ENCODE measurements at places on chromosomes 3 and 15.

DNA sequence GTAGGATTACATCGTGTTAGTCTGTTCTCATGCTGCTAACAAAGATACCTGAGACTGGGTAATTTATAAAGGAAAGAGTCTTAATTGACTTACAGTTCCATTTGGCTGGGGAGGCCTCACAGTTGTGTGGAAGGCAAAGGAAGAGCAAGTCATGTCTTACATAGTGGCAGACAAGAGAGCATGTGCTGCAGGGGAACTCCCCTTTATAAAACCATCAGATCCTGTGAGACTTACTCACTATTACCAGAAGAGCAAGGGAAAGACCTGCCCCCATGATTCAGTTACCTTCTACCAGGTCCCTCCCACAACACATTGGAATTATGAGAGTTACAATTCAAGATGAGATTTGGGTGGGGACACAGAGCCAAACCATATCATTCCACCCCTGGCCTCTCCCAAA, 3.4 kb downstream of the SLC25A26 start:
- DNase-seq, result no peak

- no peak for DNase-seq
These were observed 127.9 kb upstream of the STT3B start for GRCh38 chr3:31404871-31405270.

GRCh38 chr3:190926619-190927018, 64.1 kb upstream of the GMNC start:
- no peak for DNase-seq

- DNase-seq, result no peak
These were observed 555.8 kb downstream of the ZNF385D start for GRCh38 chr3:21195203-21195602.

- peak; percentile 21 for DNase-seq
These were observed 2.1 kb upstream of the RYK start for GRCh38 chr3:134252766-134253165.

- peak; percentile 36 for DNase-seq
These were observed 4.6 kb downstream of the EFCC1 start for GRCh38 chr3:129005526-129006303.

DNA sequence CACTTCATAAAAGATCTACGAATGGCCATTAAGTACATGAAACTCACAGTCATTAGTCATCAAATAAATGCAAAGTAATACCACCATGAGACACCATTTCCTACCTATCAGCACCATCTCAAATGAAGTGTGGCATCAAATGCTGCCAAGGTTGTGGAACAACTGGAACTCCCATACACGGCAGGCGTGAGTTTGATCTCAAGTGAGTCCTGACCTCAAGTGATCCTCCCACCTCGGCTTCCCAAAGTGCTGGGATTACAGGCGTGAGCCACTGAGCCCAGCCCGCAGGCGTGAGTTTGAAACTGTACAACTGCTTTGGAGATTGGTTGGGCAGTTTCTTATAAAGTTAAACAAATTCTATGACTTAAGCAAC, 28.8 kb upstream of the HDAC11 start:
- DNase-seq, result no peak

DNA sequence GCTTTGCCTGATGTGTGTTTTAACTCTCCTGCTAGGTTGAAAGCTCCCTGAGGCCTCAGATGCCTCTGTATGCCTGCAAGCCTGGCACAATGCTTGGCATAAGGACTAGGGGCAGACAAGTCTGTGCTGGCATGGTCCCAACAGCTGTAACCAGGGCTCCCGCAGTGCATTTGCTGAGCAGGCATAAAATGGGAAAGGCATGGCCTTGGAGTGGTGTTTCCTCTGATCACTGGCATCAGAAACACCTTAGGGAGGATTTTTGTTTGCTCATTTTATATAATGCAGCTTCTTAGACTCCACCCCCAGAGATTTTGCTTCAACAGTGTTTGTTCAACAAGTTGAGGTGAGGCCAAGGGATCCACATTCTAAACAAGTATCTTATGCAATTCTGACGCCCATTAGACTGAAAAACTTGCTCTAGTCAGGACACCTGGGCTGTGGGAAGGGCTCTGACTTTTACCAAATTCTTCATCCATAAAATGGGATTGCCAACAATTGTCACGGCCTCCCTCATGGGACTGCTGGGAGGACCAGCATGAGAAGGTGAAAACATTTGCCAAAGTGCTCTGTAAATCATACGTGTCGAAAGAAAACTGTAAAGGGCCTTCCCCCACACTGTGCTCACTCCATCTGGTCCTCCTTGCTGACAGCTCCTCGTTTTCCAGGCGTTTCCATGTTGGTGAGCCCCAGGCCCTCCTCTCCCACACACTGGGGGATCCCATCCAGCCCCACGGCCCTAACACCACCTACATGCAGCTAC, 43.1 kb downstream of the STARD5 start:
- DNase-seq, result no peak

DNA sequence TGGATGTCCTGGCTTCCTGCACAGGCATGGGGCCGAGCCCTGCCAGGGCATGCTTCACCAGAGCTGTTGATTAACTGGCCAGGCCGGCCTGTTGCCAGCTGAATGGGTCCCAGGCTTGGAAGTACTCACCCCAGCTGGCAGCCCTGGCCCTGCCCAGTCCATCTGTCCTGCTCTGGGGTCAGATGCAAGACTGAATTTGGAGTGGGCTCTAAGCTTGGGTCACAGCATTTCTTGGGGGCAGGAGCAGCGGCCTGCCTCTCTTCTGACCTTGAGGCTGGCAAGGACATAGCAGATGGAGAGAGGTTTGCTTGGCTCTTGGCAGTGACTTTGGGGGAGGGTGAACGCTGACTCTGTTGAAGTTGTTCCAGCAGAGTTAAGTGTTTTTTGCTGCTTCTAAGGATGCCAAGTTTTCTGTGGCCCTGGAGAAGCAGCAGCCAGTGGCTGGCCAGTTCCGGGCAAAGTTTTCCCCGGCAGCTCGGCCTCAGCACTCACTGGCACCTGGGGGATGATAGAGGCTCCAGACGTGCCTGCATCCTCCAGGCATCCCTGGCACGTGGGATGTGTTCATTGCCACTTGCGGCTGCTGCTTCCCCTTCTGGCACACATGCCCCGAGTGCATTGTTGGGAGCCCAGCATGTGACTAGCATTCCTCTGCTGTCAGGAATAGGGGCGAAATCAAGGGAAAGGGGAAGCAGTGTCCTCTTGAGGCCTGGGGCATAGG, 22.9 kb downstream of the PDIA5 start:
- DNase-seq, result no peak

DNA sequence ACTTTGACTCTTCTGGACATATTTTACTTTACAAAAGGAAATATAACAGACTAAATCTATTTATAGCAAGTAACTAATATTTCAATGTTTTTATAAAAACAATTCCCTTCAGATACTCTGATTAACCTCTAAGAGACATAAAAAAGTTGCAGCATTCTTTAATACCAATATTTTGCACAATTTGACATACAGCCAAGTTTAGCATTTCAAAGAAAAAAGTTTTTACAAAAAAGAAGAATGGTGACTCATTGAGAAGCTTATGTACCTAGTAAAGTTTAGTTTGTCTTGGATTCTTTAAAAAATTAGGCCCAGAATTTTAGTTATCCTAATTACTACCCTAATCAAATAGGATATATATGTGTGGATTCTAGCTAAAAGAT, 17.6 kb downstream of the DAZL start:
- no peak for DNase-seq

DNA sequence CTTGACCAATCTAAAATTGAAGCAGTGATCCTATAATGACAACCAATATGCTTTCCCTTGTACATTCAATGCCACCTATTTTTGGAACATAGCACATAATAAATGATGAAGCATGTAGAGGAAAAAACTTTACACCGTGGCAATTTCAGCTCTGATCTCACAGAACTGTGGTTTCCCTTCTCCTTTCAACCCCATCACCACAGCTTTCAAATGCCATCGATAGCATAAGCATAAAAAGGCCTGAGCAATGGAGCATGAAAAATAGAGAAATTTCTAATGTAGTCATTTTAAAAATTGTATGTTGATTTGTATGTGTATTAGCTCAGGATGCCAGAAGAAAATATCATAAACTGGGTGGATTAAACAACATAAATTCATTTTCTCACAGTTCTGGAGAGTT, 406.0 kb upstream of the TMCO5A start:
- no peak for DNase-seq

DNA sequence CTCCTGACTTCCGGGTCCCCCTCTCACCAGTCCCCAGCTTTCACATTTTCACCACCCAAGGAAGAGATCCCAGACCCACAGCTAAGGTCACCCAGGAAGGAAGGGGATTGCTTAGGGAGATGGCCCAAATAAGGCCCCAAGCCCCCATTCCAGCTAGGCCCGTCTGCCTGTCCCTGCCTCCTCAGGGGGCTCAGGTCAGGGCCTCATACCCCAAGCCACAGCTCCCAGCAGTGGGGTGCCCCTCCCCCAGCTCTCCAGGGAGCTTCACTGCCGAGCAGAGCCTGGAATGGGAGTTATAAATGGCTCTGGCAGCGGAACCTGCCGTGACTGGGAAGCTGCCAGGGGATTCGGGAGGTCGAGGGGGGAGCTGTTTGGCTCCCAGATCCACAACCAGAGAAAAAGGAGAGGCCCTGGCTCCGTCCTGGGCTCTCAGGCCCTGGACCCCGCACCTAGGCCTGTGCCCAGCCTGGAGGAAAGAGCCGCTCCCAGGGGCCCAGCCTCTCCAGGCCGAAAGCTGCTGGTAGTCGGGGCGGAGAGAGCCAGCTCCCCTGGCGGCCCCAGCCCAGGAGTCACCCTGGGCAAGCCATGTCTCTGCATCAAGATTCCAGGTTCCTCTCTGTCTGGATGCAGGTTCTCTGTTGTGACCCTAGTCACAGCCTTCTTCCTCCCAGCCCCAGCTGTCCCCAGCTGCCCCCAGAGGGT, 550 bp downstream of the CCDC9B start:
- DNase-seq, result no peak

DNA sequence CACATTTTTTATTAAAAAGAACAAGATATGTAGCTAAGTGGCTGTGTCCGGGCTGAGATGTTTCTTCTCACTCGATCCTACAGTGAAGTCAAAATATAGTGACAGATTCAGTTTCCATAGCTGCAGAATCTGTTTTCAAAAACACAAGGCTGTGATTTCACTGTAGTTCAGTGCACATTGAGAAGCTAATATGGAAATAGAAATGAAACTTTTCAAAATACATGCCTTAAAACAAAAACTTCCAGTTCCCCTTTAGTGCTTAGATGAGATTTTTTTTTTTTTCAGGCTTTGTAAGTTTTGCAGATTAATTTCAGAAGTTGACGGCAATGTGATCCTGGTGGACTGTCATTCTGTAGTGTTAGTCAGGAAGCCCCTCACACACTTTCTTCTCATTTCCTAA, 23.8 kb upstream of the TRAK1 start:
- DNase-seq, result no peak

DNA sequence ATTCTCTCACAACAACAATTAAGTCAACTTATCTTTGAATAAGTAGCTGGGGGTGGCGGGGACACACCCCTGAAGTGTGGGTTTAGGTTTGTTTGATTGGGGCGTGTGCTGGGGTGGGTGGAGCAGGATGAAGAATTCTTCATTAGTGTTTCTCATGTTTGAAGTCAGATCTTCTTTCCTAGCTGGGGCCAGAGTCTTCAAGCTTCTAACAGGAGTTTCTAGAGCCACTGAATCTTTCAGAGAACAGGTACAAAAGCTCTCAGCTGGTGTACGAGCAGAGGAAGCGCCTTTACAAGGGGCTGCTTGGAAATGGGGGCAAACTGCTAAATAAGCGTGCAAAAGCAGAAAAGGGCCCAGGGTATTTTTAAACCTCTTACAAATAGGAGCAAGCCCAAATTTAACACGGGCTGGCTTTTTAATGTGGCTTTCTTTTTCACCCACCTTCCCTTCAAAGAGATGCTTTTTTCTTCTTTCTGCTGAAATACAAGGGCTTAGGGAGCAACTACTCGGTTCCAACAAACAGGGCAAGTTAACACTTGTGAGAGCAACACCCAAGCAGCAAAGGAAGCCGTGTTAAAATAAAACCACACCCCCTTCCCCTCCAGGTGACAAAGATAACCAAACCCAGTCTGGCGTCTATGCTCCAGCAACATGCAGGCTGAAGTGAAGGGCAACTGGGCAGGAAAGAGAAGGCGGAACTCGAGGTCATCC, 86.9 kb upstream of the RASGRP1 start:
- DNase-seq, result no peak

DNA sequence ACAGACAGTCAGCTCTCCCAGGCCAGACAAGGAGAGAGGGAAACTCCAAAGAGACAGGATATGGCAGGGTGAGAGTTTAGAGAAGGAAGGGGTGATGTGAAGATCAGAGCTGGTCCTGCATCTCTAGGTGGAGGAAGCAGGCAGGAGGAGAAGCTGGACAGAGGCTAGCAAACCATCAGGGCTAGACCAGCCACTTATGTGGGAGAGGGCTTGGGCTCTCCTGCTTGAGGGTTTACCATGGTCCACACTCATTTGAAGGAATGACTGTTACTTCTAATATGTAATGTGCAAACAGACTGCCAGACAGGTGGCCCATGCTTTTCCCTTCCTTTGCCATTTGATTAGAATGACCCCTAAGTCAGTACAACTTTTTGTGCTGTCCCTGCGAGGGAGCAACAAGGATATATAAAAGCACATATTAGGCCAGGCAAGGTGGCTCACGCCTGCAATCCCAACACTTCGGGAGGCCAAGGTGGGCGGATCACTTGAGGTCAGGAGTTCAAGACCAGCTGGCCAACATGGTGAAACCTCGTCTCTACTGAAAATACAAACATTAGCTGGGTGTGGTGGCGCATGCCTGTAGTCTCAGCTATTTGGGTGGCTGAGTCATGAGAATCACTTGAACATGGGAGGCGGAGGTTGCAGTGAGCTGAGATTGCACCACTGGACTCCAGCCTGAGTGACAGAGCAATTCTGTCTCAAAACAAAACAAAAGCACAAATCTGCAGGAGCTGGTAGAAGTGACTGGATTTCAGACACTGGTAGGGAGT, 41.0 kb upstream of the MANF start:
- DNase-seq, result no peak

- no peak for DNase-seq
These were observed 829 bp downstream of the DCP1A start for GRCh38 chr3:53346514-53346913.

DNA sequence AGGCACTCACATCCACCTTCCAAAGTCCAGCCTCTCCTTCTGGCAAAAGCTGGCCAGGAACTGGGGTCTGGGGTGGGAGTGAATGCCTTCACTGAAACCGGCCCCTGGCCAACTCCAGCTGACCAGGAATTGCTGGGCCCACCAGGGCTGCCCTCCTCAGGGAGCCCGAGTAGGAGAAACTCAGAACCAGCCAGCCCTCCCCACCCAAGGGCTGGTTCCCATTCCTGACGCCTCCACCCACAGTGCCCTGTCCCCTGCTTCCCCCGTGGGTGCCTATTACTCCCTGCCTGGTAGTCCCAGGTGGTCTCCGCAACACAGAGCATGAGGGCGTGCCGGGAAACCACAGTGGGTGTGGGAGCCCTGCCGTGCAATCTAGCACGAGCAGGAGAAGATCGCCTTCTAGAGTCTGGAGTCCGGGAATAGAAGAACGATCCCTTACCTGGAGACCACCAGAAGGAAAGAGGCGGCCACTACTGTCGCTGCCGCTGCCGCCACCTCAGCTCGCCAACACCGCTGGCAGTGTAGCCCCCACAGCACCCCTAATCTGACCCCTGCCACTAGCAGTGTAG, 178.8 kb downstream of the POTEB3 start:
- DNase-seq, result no peak

Data from NCI-H146 (cell line).